ENCODE measurements at places on chromosomes 1 and 21. TPM values are rescaled to one million over a fixed set of nuclear protein-coding genes. Genes with fewer than 3 reads are reported as not detected.

- no peak for DNase-seq
These were observed 92.6 kb upstream of the ACTRT2 start for GRCh38 chr1:2928366-2929325.

GRCh38 chr1:90717665-90718410 lies 736 bp upstream of the BARHL2 start:
- no peak for DNase-seq

DNA sequence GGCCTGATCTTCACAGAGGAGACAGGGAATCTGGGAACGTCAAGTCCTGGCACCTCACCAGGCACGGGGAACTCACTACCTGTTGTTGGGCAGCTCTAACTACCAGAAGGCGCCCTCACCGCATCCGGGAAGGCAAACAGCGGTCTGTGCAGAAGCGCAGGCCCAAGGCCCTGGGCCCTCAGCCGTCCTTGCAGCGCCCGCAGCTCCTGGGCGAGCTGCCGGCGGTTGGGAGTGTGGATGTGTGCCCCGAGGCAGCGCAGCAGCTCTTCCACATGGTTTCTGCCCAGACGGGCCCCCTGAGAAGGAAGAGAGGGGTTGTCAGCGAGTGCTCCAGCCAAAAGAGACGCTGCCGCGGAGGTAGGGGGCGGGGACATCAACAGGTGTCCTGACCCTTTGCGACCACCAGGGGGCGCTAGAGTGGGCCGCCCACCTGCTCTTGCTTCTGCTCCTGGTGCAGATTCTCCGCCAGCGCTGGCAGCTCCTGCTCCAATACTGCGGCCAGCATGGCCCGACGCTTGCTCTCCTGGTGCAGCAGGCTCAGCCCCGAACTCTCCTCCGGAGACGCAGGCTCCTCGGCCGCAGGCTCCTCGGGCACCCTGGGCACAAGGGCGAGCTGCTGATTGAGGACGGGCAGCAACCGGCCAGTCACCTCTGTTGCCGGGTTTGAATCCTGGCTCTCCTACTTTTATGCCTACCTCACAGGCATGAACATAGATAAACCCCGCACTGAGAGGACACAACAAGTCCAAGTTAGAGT lies 9.3 kb downstream of the MAP3K6 start:
- DNase-seq = peak; percentile 72

GRCh38 chr1:168421399-168422004 lies 122.3 kb downstream of the XCL2 start:
- DNase-seq = no peak

DNA sequence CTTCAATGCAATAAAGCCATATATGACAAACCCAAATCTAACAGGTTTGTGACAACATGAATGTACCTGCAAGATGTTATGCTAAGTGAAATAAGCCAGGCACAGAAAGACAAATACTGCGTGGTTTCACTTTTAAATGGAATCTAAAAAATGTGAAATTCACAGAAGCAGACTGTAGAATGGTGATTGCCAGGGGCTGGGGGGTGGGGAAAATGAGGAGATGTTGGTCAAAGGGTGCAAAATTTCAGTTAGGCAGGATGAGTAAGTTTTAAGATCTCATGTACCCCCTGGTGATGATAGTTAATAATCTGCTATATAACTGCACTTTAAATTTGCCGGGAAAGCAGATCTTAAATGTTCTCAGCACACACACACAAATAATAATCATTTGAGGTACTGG lies 160.5 kb downstream of the PTBP2 start:
- DNase-seq = no peak

DNA sequence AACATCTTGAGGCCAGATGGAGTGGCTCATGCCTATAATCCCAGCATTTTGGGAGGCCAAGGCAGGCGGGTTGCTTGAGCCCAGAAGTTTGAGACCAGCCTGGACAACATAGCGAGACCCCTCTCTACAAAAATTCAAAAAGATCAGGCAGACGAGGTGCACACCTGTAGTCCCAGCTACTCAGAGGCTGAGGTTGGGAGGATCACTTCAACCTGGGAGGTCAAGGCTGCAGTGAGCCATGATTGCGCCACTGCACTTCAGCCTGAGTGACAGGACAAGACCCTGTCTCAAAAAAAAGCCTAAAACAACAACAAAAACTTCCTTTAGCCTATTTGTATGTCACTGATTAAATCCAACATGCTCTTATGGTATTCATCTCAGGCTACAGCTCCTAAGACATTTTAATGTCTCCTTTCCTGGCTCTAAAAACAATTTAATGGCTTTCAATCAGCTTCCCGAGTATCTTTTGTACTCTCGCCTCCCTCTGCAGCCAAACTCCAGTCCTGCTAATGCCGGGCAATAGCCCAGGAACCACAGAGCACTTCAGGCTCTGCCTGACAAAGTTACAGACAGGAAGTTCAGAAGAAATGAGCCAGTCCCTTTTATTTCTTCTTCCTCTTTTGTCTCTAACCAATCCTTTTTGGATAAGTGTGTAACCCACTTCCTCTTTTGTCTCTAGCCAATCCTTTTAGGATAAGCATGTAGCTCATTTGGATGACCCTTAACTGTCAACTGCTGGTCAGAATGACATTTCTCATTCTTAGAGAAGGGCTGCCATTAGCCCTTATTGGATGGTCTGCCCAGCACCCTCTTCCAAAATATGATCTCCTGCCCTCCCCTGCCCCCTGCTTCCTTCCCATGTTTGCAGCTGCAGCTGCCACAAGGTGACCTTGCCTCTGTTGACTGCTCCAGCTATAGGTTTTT lies 6.6 kb upstream of the DOP1B start:
- DNase-seq = no peak

DNA sequence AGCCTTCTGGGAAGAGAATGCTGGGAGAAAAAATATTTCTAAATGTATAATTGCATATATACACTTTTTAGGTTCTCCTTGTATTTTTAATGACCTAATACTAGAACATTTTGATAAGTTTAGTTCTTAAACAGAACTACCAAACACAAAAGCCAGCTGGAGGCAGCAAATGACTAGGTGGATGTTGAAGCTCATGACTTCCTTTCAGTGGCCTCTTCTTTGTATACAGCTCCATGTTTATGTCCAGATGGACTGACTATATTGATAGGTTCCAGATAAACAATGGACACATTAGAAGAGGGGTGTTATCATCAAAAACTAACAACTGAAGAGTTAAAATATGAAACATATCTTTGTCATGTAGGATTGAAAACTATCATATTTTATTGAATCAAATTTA lies 52.5 kb downstream of the LRRC8D start:
- DNase-seq = no peak

DNA sequence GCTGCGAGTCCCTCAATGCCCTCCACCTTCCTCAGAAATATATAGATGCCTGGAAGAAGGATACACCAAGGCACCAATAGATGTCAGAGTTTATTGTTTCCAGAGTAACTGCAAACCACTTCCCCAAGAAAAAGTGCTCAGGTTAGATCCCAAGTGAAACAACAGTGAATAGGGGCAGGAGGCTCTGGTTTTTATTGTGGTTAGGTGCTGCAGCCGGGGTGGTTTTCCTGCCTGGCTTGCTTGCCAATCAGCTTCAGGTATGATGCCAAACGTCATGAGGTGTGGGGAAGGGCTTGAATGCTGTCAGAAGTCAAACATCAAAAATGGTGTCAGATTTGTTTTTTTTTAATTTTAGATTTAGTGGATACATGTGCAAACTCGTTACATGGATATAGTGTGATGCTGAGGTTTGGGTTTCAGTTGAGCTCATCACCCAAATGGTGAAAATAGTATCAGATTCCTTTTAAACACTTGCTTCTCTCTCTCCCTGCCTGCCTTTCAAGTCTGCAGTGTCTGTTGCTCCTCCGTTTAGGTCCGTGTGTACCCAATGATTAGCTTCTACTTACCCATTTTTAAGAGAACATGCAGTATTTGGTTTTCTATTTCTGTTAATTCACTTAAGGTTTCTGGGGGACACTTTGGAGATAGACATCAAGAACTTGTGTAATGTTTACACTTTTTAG lies 1317.0 kb downstream of the MRPL39 start:
- DNase-seq = peak; percentile 12

GRCh38 chr1:180762796-180763195 lies 131.0 kb downstream of the XPR1 start:
- no peak for DNase-seq

- DNase-seq = no peak
These were observed 351.4 kb downstream of the NUF2 start for GRCh38 chr1:163672976-163673758.

- DNase-seq = no peak
These were observed 75.1 kb downstream of the ZNF281 start for GRCh38 chr1:200334661-200335256.

DNA sequence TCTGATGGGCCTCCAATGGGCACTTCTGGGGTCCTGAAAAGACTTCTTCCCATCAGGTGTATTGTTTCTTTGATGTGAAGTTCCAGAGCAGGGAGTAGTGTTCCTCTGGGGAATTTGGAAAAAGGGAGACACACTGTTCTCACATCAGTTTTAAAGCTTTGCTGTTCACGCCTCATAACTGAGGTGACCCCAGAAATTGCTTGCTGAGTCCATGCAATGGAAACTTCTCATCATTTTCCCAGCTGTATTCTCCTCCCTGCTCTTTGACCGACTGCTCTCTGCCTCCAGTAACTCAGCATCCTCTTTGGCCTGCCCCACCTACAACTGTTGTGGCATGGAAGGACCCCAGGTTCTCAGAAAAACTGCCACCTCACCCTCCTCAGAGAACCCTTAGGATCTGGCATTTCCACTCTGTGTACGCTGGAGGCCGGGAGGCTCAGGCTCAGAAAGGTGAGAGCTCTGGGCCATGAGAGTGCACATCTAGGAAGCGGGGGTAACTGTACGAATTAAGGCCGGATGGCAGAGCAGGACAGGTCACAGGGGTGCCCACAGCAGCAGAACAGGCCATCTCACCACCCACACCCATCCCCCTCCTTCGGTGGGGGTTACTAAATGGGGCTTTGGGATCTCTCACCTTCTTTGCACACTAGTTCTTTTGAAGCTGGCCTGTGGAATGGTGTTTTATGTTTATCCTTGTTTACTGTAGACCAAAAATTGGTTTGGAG lies 51.2 kb downstream of the STX6 start:
- DNase-seq = no peak

GRCh38 chr1:181776044-181776443 lies 285.5 kb downstream of the ZNF648 start:
- DNase-seq = no peak

GRCh38 chr1:168614235-168614634 lies 37.8 kb downstream of the XCL1 start:
- no peak for DNase-seq

GRCh38 chr1:186974774-186975181 lies 146.0 kb downstream of the PLA2G4A start:
- DNase-seq = no peak

DNA sequence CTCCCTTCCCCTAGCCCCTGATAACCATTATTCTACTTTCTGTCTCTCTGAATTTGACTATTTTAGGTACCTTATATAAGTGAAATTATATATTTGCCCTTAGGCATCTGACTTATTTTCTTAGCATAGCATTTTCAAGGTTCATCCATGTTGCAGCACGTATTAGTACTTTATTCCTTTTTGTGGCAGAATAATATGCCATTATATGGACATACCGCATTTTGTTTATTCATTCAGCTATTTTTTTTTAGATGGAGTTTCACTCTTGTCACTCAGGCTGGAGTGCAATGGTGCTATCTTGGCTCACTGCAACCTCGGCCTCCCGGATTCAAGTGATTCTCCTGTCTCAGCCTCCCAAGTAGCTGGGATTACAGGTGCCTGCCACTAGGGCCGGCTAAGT lies 326.2 kb upstream of the PLXNA2 start:
- DNase-seq = no peak

- no peak for DNase-seq
These were observed 99.4 kb downstream of the UCHL5 start for GRCh38 chr1:192959657-192960186.

GRCh38 chr1:156289857-156290256 lies 5.6 kb downstream of the GLMP start:
- DNase-seq = no peak

- DNase-seq = no peak
These were observed 137.9 kb upstream of the EDN2 start for GRCh38 chr1:41622402-41622801.

DNA sequence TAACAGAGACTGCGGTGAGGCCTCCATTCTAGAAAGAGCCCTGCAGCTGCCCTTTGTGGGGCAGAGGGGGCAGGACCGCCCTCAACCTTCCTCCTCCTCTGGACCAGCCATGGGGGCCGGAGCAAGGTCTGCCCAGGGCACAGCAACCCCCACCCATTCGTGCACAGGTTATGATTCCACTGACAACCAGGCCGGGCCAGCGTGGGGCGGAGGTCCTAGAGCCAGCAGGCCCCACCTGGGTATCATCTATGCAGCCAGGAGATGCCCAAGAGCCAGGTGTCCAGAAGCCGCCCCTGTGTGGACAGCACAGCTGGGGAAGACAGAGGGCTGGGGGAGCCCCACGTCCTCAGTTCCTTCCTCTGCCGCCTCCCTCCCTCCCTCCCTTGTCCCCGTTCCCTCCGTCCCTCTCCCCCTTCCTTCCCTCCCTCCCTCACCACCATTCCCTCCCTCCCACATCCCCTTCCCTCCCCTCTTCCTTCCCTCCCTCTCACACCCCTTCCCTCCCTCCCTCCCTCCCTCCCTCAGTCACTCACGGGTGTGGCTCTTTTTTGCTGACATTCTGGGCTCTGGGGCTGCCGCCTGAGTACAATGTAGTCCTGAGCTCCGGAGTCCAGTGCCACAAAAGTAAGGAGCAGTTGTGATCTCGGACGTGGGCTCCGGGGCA lies 12.3 kb downstream of the RNF223 start:
- no peak for DNase-seq

TUT4 gene
- total RNA-seq = 136 TPM

KIF2C gene
- total RNA-seq = 1.4 TPM

PTPN7 gene
- total RNA-seq = 101 TPM

DYNLT5 gene
- not detected for total RNA-seq

FAM163A gene
- not detected for total RNA-seq

WDR47 gene
- total RNA-seq = 19.0 TPM

FCRL5 gene
- total RNA-seq = 3.2 TPM

FMOD gene
- total RNA-seq = not detected

ASAP3 gene
- total RNA-seq = 6.4 TPM

PLEKHN1 gene
- total RNA-seq = 4.3 TPM

CAPN8 gene
- total RNA-seq = 0.60 TPM

THEM5 gene
- total RNA-seq = 0.89 TPM

C1QB gene
- total RNA-seq = not detected

ACTRT2 gene
- not detected for total RNA-seq

C1orf226 gene
- total RNA-seq = not detected

TIE1 gene
- not detected for total RNA-seq

CD244 gene
- 0.73 TPM for total RNA-seq

CA6 gene
- total RNA-seq = not detected

DIPK1A gene
- total RNA-seq = 7.9 TPM

ABCB10 gene
- 19.2 TPM for total RNA-seq

Measured in T-helper 17 cell (primary cell).